NCI-H2171 (cell line): ENCODE measurements at places on chromosomes 3 and 15.

DNA sequence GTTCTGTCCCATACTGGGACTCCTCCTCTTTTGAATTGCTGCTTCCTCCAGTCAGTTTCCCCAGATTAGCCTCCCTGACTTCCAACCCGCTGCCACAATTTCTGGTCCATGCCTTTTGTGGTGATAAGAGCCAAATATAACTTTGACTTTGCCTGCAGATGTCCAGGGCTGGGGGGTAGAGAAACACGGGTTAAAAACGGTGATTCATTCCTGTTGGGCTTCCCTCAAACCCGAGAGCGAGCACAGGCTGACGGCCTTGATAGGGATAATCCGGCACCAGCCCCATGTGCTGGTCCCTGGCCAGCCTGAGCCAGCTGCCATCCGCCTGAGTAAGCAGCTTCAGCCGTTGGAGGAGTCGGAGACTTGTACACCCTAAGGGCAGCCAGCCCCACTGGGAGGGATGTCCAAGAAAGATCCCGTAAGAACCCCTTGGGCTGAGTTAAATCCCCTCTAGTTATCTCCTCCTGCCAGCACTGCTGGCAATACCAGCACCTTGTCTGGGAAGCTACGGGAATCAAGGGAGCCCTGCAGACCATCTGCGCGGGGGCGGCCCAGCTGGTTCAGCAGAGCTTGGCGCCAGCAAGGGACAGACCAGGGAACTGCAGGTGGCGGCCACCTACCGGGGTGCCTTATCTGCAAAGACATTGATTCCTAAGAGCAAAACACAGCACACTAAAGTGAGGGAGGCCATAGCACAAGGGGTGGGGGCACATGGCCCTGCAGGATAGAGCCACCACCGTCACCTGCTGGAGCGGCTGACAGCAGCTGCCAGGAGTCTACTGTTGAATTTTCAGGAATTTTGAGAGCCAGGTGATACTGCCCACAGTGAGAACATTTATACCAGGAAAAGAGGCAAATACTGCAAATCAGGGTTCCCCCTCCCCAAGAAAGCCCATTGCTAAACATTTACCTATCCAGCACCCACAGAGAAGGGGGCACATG, 18.1 kb downstream of the CSPG4 start:
- DNase-seq, result peak; percentile 73

- DNase-seq, result no peak
These were observed 52.5 kb upstream of the CORO2B start for GRCh38 chr15:68526269-68526668.

GRCh38 chr15:77186594-77187011, 115.7 kb upstream of the TSPAN3 start:
- DNase-seq, result peak; percentile 30

GRCh38 chr15:96728591-96728990, 398.1 kb downstream of the NR2F2 start:
- DNase-seq, result no peak

- DNase-seq, result peak; percentile 44
These were observed 27.1 kb downstream of the DUOX1 start for GRCh38 chr15:45156744-45157455.

DNA sequence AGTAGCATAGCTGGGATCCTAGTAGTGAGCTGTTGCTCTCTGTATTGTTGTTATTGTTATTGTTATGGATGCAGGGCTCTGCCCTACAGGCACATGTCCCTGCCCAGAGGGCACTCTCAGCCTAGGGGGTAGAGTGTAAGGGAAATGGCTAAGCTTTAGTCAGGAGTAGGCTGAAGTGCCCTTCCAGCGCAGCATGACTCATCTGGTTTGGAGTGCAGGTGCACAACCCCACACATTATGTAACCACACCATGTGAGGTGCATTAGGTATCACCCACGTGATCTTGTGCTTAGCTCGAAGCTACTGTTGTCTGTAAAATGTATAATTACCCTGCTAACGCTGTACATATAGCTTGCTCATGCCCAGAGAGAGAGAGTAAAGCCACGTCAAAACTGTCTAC, 48.3 kb upstream of the TIPARP start:
- DNase-seq, result no peak

DNA sequence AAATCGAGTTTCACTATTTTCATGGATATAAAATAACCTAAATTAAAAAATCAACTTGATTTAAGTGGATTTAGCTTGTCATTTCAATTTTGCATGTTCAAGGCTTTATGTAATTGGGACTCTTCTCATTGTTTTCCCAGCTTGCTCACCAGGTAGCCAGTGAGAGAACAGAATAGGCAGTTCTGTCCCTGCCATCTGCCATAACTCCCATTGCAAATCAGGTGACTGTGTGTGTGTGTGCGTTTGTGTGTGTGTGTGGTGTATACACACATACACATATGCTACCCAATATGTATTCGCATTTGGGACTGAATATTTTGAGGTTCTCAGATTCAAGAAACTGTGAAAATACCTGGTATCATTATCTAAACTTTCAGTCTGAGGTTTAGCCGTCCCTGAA, 1069.8 kb downstream of the IGSF11 start:
- DNase-seq, result no peak

DNA sequence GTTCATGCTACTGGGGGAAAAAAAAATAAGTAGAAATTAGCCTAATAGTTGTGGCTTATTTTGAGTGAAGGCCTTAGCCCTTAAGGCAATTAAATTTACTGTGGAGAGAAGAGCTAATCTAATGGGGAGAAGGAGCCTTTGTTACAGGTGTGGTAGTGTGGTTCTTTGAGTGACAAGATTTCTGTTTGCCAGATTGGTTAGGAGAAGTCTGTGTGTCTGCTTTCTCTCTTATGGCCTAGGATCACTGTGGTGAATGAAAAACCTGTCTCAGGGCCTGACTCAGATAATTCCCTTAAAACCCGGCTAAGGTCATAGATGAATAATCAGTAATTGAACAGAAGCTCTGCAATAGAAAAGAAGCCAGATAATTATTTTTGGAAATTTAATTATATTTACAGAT, 27.0 kb downstream of the OPA1 start:
- DNase-seq, result no peak

DNA sequence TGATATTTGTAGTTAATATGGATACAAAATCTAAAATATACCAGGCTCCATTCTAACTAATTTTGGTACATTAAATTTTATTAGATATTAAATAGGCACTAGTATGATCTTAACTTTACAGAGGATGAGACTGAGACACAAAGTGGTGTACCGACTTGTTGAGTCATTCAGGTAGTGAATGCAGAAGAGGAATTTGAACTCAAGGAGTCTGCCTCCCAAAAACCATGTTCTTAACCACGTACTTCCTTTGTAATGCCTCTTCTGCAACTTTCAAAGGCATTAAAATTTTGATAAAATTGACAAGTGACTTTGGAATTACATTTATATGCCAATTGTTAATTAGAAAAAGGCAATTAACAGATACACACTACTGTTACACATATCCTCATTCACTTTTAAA, 61.8 kb downstream of the ZBBX start:
- no peak for DNase-seq

DNA sequence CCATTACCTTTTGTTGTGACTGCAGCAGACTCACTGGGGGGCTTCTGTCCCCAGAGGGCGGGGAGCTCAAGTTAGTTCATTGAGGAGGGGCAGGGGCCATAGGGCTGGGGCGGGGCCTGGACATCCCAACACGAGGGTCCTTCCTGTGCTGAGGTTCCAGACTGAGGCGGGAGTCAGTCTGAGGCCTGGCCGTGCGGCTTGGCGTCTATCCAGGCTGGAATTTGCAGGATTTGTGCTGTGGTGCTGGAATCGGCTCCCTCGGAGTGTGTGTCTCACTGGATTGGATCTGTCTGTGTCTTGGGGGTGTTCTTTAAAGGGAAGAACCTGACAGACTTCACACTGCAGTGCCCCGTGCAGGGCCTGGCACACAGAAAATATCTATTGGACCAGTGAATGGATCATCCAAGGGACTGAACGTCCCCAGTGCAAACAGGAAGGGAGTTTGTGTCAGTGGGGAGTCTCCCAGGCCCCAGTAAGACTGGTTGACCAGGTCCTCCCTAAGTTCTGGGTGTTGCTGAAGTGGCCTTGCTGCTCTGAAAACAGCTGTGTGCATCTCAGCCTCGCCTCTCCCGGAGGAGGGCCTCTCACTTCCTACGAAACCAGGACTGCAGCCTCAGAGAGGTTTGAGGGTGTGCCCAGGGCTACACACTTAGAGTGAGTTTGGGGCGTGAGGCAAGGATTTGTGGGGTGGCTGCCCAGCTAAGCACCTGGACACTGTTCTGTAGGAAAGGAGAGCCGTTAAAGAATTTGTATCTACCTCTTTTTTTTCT, 26.1 kb downstream of the GOLGA6L2 start:
- DNase-seq, result no peak

- no peak for DNase-seq
These were observed 63.7 kb downstream of the WHAMM start for GRCh38 chr15:82873000-82873680.

- peak; percentile 79 for DNase-seq
These were observed 43.0 kb downstream of the SPSB4 start for GRCh38 chr3:141093971-141094684.

DNA sequence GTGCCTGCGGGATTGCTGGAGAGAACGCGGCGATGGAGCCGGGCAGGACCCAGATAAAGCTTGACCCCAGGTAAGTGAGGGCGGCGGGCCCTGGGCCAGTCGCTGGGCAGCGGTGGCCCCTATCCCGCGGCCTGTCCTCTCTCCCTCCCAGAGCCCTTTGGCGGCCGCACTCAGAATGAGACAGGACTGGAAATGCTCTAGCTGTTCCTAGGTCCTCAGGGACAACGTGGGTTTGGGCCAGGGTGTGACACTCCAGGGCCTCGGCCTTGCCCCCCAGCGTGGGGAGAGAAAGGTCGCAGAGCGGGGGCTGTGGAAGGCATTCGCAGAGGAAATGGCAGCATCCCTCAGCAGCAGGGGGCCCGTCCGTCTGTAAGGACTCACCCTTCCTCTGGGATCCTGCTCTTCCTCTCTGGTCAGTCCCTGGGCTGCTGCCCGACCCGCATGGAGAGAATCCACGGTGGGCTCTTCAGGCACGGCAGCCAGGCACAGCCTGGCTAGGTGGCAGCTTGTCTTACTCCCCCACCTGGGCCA, 412 bp downstream of the SLC51A start:
- DNase-seq, result no peak

- no peak for DNase-seq
These were observed 458.8 kb upstream of the TPRG1 start for GRCh38 chr3:188712991-188713390.

GRCh38 chr3:156710429-156710828, 36.0 kb downstream of the TIPARP start:
- DNase-seq, result no peak

- DNase-seq, result no peak
These were observed 19.2 kb upstream of the RPL14 start for GRCh38 chr3:40437889-40438288.

DNA sequence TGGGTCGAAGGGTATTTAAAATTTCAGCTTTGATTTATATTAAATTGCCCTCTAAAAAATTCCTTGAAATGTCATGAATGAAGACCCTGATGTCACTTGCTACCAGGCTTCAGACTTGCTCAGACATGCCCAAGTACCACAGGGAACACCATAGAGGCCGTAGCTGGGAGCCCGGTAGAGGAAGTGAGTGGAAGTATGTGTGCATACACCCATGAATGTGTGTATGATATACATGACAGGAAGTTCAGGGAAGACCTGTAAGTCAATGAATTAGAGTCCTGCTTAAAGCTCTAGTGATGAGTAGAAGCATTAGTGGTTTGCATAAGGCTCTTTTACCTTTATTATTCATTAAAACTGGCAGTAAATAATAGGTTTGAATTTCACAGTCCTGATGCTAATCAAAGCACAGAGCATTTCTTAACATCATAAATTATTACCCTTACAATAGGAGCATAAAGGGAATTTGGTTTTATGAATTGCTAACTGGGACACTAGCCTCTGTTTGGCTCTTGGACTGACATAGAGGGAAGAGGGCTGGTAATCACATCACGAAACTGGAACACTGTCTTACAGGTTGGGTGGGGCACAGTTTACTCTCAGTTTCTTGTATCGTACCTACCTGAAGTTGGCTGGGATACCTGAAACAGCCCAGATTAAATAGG, 144.4 kb downstream of the CHST2 start:
- no peak for DNase-seq

- DNase-seq, result no peak
These were observed 801 bp downstream of the ARHGAP31 start for GRCh38 chr3:119294696-119295671.

- no peak for DNase-seq
These were observed 37.5 kb downstream of the GPR176 start for GRCh38 chr15:39882602-39883001.

DNA sequence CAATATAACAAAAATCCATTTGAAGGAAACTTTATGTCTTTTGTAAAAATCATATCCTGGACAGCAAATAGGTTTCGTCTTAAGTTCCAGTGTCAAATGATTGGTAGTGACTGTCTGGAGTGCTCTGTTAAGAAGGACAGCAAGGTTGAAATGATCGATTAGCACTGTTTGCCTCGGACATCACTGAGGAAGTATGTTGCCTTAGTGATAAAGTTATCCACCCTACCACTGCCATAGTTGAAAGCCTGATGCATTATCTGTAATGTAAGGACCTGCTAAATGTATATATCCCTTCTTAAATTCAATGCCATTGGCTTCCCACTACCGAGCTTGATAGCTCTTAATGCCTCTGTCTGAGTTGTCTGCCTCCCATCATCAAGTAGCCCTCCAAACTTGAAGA, 70.0 kb downstream of the CFAP20DC start:
- no peak for DNase-seq

GRCh38 chr3:157692468-157692867, 189.3 kb upstream of the VEPH1 start:
- DNase-seq, result no peak

DNA sequence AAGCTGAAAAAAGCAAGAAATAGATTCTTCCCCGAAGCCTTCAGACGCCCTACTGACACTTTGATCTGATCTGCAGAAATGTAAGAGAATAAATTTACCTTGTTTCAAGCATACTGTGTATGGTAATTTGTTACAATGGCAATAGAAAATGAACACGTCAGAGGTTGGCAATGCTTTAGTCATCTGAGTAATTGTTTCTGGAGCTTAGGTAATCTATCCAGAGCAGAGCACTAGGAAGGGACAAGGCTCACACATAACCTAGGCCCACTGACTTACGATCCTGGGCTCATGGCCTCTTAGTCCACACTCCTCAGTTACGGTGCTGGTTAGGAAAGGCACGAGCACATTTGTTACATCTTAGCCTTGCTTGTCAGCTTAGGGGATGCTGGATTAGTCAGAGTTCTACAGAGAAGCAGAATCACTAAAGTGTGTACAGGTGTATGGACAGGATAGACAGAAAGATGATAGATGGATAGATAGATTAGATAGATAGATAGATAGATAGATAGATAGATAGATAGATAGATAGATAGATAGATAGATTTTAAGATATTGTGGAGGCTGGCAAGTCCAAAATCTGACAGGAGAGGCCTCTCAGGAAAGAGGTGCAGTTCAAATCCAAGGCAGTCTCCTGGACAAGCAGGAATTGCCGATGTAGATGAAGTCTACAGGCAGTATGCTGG, 46.8 kb upstream of the TBC1D23 start:
- DNase-seq, result no peak

DNA sequence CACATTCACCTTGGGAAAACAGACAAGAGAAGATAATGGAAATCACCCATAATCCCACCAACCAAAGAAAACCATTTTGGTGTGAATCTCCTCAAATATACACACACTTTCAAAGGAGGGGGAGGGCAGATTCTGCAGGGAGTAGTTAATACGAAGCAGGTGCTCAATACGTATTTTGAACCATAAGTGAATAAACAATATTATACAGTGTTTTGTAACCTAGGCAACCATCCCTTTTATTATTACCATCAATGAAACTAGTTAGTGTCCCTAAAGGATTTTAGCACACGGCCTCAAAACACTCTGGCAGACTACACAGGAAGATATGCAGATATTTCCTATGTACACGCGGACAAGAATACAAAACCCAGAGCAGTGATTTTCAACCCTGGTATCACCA, 6.1 kb downstream of the OSBPL10 start:
- DNase-seq, result no peak

- no peak for DNase-seq
These were observed 141.1 kb downstream of the NR1D2 start for GRCh38 chr3:24086206-24086605.
